ENCODE measurements at places on chromosomes 5 and 9. TPM values are rescaled to one million over a fixed set of nuclear protein-coding genes. Genes with fewer than 3 reads are reported as not detected.

RORB gene
- total RNA-seq, result 0.02 TPM

TMOD1 gene
- 1.2 TPM for total RNA-seq

NEURL1B gene
- 0.57 TPM for total RNA-seq

DNA sequence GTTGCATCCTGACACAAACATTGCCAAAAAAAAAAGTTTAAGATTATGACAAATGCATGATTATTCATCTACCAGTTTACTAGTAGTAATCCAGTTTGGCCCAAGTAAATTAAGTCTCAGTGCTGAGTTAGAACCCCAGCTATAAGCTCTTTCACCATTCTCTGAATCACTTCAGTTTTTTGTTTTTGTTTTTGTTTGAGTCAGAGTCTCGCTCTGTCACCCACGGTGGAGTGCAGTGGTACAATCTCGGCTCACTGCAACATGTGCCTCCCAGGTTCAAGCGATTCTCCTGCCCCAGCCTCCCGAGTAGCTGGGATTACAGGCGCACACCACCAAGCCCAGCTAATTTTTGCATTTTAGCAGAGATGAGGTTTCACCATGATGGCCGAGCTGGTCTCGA is 1.5 kb upstream of the PCYOX1L start:
- peaks cover 34% of the 10 kb centered on the region for H3K36me3 ChIP-seq
- H3K4me1 ChIP-seq, result peaks cover 73% of the 10 kb centered on the region
- no peaks in the 10 kb centered on the region for H3K27me3 ChIP-seq
- peak overlapping the region; percentile 57 for H3K27ac ChIP-seq

GRCh38 chr9:133729617-133730281 is 8.4 kb downstream of the SARDH start:
- H3K4me3 ChIP-seq, result no peak overlapping the region
- DNase-seq, result no peak
- H3K36me3 ChIP-seq, result no peaks in the 10 kb centered on the region

- H3K4me1 ChIP-seq, result peaks cover 35% of the 10 kb centered on the region
- H3K27me3 ChIP-seq, result no peaks in the 10 kb centered on the region
- H3K4me3 ChIP-seq, result no peak overlapping the region
- no peak overlapping the region for H3K27ac ChIP-seq
These were observed 16.7 kb upstream of the HSPB3 start for GRCh38 chr5:54438620-54439389.

DNA sequence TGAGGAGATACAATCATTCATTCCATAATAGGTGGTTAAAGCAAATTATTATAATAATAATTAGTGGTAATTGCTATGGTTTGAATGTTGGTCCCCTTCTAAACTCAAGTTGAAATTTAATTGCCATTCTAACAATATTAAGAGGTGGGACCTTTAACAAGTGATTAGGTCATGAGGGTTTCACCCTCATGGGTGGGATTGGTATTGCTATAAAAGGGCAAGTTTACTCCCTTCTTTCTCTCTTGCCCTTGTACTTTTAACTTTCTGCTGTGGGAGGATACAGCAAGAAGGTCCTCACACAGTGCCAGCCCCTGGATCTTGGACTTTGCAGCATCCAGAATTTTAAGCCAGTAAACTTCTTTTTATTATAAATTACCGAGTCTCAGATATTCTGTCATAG is 101.9 kb upstream of the PARP8 start:
- no peak for DNase-seq
- no peak overlapping the region for H3K27ac ChIP-seq
- peaks cover 20% of the 10 kb centered on the region for H3K4me1 ChIP-seq
- H3K4me3 ChIP-seq, result no peak overlapping the region

- DNase-seq, result no peak
- no peaks in the 10 kb centered on the region for H3K27me3 ChIP-seq
- H3K27ac ChIP-seq, result no peak overlapping the region
- H3K36me3 ChIP-seq, result no peaks in the 10 kb centered on the region
- H3K4me3 ChIP-seq, result no peak overlapping the region
These were observed 73.0 kb downstream of the KCNT1 start for GRCh38 chr9:135774794-135775525.
